ENCODE measurements at places on chromosomes 2 and 18. TPM values are rescaled to one million over a fixed set of nuclear protein-coding genes. Genes with fewer than 3 reads are reported as not detected.

The STRN gene
- total RNA-seq: 15.7 TPM

The MRPL53 gene
- total RNA-seq: 25.1 TPM

The ZC3H6 gene
- total RNA-seq: 4.7 TPM

The LTBP1 gene
- total RNA-seq: 78.8 TPM

The TNFAIP6 gene
- total RNA-seq: 13.0 TPM

The CYTIP gene
- 1.0 TPM for total RNA-seq

The DES gene
- total RNA-seq: 3,588 TPM

The MAB21L4 gene
- total RNA-seq: not detected

The SOWAHC gene
- 9.4 TPM for total RNA-seq

The TANC1 gene
- 38.1 TPM for total RNA-seq

The GKN1 gene
- not detected for total RNA-seq

Measured in skeletal muscle tissue (tissue), 5 donors.